ENCODE measurements at places on chromosomes 5 and 9. TPM values are rescaled to one million over a fixed set of nuclear protein-coding genes. Genes with fewer than 3 reads are reported as not detected.

Gene BSPRY
- total RNA-seq, result 45.6 TPM

Gene SPINK6
- total RNA-seq, result not detected

Gene PCDHB11
- total RNA-seq, result 1.2 TPM

- no peak for DNase-seq
These were observed 10.4 kb downstream of the TMOD1 start for GRCh38 chr9:97511655-97512427.

- no peak for DNase-seq
These were observed 347.6 kb downstream of the PTPRD start for GRCh38 chr9:10265153-10265631.

GRCh38 chr9:34185778-34186551 lies 7.1 kb downstream of the UBAP1 start:
- DNase-seq, result peak; percentile 69

DNA sequence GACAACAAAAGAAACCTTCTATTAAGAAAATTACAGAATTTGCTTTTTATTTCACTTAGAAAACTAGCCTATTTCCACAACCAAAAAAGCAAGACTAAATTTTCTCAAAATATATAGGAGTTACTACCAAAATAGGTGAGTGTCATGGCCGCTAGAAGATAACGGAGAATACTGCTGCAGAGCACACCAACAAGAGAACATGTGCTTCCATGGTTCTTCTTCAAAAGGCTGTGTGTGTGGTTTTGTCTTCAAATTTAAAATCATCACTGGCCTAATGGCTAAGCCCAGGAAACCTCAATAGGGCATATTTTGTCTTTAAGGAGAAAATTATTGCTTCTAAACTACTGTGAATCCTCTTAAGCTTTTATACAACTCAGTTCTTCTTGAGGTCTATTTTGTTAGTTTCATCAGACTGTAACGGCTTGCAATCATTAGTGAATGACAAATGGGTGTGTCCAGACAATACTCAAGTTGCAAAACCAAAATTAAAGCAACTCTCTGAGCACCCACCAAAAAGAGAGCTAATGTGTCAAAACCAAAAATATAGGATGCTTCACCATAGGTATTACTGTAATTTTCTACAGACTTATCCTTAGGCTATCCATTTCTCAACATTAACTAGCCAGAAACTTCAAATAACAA lies 3.3 kb downstream of the SETX start:
- no peak for DNase-seq

DNA sequence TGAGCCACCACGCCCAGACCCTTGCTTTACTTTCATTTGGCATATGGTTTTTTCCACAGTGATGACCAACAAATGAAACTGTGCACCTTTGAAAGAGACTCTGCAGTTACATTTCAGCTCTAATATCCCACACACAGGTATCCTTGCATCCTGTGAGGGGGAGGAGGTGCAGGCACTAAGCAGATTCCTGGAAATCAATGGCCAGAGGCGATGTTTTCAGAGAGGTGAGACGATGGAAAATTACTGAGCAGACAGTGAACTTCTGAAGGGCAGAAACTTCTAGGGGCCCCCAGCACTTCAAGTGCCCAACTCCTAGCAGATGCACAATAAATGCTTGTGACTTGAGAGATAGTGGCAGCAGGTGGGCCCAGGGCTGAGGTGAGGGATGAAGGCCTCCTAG lies 29.8 kb upstream of the GNE start:
- no peak for DNase-seq

DNA sequence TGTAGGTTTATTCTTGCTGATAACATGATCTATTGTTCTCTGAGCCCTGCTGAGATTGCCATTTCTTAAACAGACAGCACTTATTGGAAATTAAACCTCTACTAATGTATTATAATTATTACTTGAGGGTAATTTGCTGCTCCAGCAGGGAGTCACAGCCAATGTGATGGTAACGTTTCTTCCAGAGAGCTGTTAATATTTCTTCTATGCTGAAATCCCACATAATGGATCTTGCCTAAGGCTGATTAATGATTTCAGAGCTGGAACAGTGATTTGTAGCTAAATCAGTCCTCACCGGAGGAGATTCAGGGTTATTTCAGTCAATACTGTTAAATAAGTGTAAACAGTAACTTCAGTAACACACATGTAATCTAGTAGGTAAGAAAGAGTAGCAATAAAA lies 170.1 kb downstream of the CDH12 start:
- DNase-seq, result no peak

- DNase-seq, result no peak
These were observed 82.4 kb downstream of the ZNF354C start for GRCh38 chr5:179142434-179143198.

DNA sequence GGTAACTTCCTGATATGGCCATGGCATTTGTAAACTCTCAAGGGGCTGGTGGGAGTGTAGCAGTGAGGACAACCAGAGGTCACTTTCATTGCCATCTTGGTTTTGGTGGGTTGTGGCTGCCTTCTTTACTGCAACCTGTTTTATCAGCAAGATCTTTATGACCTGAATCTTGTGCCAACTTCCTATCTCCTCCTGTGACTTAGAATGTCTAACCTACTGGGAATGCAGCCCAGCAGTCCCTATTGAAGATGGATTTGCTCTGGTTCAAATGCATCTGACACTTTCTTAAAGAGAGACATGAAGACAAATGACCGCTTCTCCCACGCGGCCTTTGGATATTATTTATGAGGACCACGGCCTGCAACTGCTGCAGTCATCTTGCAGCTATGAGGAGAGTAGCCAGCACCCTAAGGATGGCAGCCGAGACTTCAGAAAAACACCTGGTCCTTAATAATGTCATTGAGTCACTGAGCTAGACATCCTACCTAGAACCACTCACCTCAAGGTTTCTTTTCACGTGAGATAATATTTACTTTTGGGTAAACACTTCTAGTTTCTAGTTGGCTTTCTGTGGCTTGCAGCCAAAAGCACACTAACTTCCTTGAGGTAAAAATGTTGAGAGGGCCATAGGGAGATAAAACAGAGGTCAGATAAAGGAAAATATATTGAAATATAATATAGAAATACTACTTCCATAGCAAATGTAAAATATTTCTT lies 28.2 kb downstream of the CETN3 start:
- DNase-seq, result no peak
